SK-N-SH (cell line): ENCODE measurements at places on chromosomes 7 and 10.

GRCh38 chr10:68560943-68561864, 1.1 kb downstream of the TET1 start:
- peak; percentile 89 for DNase-seq

DNA sequence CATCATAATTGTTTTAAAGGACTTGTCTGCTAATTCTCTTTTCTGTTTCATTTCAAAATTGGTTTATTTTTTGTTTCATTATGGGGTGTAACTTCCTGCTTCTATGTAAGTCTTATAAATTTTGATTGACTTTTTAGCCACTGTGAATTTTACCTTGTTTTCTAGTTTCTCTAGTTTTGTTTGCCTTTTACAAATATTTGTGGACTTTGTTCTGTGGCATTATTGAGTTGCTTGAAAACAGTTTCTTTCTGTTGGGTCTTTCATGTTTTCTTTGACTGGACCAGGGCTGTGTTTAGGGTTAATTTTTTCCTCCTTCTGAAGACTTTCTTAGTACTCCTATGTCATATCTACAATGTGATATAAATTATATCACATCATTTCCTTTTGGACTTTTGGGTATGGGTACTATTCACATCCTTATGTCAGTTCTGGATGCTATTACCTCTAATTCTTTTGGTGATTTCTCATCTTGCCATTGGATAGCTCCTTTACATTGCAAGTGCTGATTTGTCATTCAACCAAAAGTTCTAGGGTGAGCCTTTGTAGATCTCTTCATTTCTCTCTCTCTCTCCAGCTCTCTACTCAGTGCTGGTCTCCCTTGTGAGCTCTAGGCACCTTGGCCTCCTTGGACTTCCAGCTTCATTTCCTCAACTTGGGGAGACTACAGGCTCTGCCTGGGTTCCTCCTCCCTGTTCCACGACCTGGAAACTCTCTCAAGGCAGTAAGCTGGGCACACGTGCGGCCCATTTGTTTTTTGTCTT, 36.9 kb downstream of the MLLT10 start:
- DNase-seq = no peak

- DNase-seq = no peak
These were observed 478.2 kb upstream of the LRRN3 start for GRCh38 chr7:110612680-110613079.

DNA sequence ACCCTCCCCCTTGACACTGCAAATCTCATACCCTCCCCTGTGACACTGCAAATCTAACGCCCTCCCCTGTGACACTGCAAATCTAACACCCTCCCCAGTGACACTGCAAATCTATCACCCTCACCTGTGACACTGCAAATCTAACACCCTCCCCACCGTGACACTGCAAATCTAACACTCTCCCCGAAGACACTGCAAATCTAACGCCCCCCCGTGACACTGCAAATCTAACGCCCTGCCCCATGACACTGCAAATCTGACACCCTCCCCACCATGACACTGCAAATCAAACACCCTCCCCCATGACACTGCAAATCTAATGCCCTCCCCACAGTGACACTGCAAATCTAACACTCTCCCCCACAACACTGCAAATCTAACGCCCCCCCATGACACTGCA, 603.7 kb downstream of the DNAJB6 start:
- DNase-seq = no peak

DNA sequence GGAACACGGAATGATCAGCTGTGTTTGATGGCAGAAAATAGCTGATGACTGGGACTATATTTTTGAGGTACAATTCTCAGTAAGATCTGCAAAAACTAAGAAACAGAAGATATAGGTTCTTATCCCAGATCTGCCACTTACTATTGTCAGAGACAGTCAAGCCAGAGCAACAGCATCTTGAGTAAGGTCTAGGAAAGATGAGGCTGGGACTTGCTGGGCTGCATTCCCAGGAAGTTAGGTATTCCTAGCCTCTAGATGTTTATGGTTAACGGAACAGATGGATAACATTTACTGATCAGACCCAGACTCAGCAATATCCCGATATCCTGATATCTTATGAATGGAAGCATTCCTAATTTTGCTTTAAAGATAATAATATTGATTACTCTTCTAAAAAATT, 68.7 kb upstream of the DNAJB12 start:
- no peak for DNase-seq

GRCh38 chr10:28594406-28594805, 61.5 kb downstream of the WAC start:
- DNase-seq = no peak

GRCh38 chr7:130990178-130990832, 256.3 kb upstream of the KLF14 start:
- DNase-seq = no peak

DNA sequence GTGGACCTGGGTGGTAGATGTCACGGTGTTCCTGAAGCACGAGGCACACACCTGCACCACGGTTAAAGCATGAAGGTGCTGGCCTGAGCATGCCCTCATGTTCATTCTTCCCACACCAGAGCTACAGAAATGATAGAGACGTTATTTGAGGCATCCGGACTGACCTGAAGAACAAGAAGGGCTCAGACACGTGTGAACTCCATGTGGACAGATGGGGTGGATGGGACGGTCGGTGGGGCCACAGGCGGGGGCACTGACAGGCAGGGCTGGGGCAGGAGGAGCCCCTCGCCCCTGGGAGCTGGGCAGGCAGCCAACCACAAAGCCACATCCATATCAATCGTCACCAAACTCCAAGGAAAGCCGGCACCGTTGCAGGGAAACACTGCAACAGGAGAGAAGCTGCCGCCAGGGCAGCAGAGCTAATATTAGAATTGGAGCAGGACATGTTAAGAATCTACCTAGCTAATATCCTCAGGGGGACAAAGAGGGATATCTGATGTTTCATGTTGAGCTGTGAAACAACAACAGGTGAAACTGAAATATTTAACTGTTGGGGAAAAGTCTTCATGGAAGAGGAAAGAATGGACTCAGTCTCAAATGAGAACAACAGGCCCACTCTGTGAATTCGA, 37.8 kb upstream of the DIP2C start:
- no peak for DNase-seq

GRCh38 chr7:17713584-17713983, 226.7 kb downstream of the SNX13 start:
- no peak for DNase-seq

DNA sequence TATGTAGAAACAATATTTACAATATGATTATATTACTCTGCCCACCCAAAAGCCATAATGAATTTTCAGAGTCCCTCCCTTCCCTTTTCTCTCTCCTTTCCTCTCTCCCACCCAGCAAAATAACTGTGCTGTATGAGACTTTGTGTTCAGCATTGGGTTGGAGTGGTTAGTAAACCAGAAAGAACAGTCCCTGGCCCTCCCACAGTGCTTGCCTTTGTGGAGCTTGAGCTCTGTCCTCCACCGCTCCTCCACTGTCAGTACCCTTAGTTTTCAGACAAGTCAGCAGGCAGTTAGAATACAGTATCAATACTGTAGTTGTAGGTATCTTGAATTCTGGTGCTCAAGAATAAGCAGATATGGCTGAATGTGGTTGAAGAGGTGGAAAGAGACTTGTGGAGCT, 92.7 kb downstream of the CDK14 start:
- no peak for DNase-seq

GRCh38 chr10:114874827-114875411, 53.3 kb downstream of the FHIP2A start:
- peak; percentile 61 for DNase-seq

GRCh38 chr10:76301950-76302349, 870.5 kb downstream of the LRMDA start:
- DNase-seq = no peak

- no peak for DNase-seq
These were observed 111.8 kb upstream of the CREB5 start for GRCh38 chr7:28300488-28300887.

DNA sequence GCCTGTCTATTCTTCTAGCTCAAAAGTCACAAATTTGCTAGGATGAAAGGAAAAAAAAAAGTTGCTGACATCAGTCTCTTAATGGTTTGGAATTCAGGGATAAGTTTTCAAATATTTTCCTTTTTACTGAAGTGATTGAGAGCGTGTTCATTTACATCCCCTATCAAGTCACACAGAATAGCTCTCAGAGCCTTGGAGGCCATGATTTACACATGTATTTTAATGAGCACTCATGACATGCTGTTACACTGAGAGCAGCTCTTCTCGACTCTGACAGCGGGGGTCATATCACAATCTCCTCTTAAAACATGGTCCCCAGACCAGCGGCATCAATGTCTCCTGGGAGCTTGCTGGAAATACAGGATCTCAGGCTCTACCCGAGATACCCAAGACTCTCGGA, 232.7 kb downstream of the POU6F2 start:
- no peak for DNase-seq

- no peak for DNase-seq
These were observed 224.7 kb downstream of the CUX1 start for GRCh38 chr7:102042016-102042656.

DNA sequence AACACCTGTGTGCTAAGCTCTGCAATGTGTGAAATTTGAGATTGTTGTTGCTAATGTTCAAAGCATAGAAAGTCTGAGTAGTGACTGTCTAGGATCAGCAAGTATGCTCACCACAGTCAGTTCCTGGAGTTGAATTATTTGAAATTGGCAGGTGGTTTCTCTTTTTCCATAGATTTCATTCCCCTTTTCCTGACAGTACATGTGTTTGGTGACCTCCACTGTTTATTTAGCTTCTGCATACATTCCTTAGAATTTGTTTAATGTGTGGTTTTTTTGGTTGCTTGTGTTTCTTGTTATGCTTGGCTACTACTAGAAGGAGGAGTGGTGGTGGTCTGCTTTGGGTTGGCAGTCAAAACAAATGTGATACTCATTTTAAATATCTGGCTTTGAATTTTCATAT, 52.3 kb downstream of the FOXP2 start:
- no peak for DNase-seq

DNA sequence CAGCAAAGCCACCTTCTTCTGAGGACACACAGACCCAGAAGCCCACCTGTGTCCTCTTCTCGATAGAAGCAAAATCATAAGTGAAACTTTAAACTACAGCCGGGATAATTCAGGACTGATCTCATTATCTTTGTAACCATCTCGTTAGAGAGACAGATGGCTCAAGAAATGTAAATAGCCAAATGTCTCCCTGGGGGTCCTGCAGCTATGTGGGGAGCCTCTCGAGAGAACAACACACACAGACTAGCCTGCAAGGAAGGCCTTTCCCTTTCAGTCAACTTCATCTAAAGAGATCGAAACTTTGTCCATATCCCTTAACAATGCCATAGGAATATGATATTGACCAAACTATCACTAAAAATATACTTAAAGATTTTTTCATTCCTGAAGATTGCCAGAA, 93.5 kb downstream of the VWC2 start:
- no peak for DNase-seq

DNA sequence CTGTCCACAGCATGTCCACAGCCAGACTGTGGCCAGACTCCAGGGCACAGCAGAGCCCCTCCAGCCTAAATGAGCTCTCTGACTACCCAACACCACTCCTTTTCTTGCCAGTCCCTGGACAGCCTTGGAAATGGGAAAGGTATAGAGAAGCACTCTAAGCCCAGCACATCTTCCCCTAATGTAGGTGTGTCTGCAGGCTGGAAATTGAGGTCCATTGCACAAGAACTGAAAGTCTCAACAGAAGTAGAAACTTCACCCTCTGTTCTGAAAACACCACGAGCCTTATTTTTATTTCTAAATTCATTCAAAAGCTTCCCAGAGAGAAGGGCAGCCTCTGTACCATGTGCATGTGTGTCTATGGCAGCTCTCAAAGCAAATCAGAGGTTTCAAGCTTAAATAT, 3.7 kb upstream of the KCNMA1 start:
- no peak for DNase-seq

DNA sequence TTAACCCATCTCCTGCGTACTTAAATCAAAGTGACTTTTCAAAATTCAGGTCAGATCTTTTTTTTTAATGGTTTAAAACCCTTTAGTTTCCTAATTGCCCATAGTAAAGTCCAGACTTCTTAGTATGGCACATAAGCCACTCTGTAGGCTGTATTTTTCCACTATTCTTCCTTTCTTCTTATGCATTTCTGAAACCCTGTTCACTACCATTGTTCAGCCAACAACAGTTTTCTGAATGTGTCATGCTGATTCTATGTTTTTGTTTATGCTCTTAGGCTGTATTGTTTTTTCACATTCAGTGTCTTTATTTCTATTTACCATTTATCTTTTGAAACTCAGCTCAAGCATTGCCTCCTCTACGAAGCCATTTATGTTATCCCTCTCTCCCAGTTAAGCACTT, 26.7 kb downstream of the CCSER2 start:
- DNase-seq = no peak

DNA sequence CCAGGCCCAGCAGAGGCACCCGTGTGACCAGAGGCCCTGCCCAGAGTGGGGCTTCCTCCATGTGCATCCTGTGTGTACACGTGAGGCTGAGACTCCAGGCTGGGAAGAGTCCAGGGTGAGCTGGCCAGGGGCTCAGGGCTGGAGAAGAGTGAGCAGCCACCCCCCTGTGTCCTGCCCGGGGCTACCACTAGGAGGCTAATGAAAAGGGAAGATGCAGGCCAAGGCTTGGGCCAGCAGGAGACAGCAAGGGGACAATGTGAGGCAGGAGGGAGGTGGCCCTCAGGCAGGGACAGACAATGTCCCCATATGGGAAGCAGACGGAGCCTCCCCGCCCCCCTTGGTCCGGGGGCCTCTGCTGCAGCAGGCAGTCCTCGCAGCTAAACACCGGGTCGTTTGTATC, 102.0 kb downstream of the HIF1AN start:
- peak; percentile 87 for DNase-seq

DNA sequence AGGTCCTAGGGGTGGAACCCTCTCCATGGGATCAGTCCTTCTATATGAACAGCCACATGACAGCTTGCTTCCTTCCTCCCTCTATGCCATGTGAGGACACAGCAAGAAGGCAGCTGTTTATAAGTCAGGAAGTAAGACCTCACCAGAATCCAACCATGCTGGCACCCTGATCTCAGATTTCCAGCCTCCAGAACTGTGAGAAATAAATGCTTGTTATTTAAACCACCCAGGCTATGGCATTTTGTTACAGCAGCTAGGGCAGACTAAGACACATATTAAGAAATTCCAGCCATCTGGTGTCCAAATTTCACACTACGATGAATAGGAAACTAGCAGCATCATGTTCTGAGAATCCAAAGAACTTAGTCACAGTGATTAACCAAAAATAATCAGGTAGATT, 140.1 kb downstream of the ZFAND4 start:
- DNase-seq = no peak

GRCh38 chr10:71092812-71093401, 119.5 kb upstream of the UNC5B start:
- DNase-seq = no peak

- no peak for DNase-seq
These were observed 23.6 kb upstream of the LYZL1 start for GRCh38 chr10:29265210-29265768.

GRCh38 chr7:115260381-115260780, 338.5 kb downstream of the MDFIC start:
- no peak for DNase-seq

- DNase-seq = no peak
These were observed 48.7 kb downstream of the PWWP2B start for GRCh38 chr10:132445516-132446194.
